ENCODE measurements at places on chromosomes 6 and 20.

GRCh38 chr20:47534405-47534804 is 32.7 kb downstream of the NCOA3 start:
- no peak for DNase-seq

GRCh38 chr6:157151029-157151428 is 172.3 kb downstream of the TMEM242 start:
- DNase-seq = no peak

DNA sequence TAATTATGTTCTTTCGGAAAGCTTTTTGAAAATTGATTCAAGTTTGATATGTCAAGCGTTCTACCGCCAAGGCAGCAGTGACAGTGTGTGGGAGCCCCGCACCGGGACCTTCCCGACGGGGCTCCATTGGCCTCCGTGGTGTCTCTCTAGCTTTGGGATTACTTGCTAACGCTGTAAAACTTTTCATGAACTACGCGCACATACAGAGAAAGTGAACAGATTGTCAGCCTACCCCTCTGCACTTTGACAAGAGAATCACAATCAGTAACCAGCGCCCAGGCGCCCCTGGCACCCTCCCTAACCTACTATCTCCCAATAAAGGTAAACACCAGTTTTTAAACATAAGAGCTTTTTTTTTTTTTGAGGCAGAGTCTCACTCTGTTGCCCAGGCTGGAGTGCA is 274.8 kb downstream of the CDH4 start:
- no peak for DNase-seq

DNA sequence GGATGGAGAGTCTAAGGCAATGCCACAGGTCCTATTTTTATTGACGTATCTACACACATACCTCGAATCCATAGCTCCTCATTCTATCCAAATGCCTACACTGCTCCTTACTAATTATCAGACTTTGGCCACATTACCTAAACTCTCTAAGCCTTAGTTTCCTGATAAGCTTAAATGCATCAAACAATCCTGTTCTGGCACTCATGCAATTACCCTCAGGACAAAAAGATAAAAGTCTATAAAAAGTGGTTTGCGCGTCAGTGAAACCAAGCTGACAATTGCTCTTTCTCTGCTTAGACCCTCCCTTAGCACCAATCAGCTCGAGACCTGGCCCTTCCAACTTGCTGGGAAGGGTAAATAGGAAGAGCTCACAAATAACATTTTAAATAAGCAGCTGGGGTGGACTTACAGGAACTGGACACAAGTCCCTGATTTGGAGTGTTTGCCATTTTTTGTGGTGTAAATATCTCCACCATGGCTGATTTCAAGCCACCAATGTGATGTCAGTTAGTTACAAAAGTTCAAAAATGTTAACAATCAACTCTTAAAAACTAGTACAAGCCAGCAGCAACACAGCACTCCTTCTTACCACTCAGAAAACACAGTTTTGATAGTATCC is 7.2 kb upstream of the PLEKHG1 start:
- DNase-seq = no peak

- no peak for DNase-seq
Measured at GRCh38 chr6:78578430-78578829, 288.9 kb upstream of the IRAK1BP1 start.

All from MV-4-11 (cell line).